Stimulated activated CD4-positive, alpha-beta T cell treated with anti-CD3 and anti-CD28 coated beads, Interleukin-1b, Interleukin-23, amount 100 ng/mL, for 24 hours (primary cell): ENCODE measurements at places on chromosomes 3 and 15.

DNA sequence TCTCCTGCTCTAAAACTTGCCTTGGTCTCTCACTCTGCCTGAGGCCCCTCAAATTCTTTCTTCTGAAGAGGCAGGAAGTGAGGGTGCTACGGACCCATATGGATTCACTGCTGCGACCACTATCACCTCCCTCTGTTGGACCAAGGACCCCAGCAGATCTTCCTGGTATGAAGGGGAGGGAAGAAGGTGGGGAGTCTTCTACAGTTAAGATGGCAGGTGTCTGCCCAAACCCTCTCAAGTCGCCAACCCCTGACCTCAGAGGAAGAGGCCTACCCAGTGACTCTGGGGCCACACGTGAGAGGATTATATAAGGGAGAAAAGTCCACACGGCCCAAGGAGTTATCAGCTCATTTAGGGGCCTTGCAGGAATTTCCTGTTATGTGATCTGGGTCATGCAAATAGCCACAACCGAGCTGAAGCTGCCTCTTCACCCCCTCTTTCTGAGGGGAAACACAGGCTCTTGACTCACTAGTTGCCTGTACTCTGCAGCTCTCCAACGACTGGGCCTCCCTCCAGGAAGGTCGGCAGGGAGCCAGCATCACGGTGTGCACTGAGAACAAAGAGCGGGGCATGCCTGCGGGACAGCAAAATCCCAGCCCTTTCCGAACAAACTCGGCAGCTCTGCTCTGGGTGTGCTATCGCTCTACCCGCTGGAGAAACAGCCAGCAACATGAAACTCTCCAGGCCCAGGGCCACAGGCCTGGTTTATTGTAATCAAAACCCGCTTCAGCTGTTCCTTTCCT, 116.0 kb downstream of the XXYLT1 start:
- DNase-seq = no peak

- peak; percentile 11 for DNase-seq
These were observed 103.0 kb upstream of the ARHGEF26 start for GRCh38 chr3:154018100-154018696.

GRCh38 chr3:104510131-104510849, 856.4 kb upstream of the ALCAM start:
- no peak for DNase-seq

DNA sequence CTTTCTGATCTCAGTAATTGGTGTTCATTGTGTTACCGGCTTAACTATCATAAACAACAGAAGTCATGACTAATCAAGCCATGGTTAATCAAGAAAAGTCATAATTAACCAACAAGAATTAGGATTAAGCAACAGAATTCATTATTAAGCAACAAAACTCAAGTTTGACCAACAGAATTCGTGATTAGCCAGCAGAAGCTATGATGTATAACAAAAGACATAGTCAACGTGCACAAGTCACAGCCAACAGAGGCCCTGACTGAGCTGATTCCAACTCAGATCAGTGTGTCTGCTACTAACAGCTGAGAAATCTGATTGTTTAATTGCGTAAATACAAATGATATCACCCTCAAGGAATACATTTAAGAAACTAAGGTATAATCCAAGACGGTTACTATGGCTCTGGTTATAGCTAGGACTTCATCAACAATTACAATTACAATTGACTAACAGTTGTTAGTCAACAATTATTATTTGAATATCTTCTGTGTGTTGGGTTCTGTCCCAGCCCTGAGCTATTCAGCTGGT, 67.7 kb downstream of the RARB start:
- DNase-seq = no peak

DNA sequence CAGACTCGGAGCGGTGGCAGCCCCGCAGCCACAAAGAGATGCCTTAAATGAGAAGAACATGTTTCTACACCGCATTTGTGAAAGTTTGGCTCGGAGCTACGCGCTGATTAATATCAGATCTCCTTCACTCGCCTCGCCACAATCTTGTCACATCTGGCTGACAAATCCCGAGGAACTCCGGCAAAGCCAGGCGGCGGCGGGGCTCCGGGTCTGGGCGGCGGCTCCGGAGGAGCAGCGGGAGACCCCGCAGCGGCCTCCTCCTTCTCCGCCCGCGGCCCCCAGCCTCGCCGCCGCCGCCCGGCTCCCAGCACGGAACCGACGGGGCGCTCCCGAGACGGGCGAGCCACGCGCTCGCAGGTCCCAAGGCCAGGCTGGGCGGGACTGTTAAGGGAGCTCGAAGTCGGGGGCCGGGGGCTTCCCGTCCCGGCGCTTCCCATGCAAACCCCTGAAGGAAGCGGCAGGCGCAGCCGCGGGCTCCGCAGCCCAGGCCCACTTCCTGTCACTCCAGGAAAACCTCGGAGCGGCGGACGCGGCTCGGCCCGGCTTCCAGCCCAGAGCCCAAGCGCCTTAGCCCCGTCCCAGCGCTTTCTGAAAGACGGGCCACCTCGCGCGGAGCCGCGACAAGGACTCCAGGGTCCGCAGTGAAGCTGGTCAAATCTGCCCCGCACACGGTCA, 1.2 kb downstream of the BNC1 start:
- no peak for DNase-seq

DNA sequence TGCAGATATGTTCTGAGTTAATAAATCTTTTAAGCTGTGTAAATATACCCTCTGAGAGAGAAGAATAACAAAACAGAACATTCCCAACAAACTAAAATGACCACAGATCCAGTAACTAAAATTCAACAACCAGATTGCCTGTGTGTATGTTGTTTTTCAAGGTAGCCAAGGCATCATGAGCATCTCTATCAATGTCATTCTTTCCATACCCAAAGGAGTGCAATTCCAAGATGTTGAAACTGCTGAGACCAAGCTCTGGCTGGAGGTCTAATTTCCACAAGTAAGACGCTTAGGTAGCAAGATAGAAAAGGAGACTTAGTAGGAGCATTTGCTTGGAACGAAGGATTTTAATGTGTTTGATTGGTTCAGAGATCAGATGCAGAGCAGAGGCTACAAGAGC, 276.3 kb downstream of the RBMS3 start:
- DNase-seq = no peak

- no peak for DNase-seq
These were observed 28.3 kb upstream of the AP4E1 start for GRCh38 chr15:50880206-50880605.

DNA sequence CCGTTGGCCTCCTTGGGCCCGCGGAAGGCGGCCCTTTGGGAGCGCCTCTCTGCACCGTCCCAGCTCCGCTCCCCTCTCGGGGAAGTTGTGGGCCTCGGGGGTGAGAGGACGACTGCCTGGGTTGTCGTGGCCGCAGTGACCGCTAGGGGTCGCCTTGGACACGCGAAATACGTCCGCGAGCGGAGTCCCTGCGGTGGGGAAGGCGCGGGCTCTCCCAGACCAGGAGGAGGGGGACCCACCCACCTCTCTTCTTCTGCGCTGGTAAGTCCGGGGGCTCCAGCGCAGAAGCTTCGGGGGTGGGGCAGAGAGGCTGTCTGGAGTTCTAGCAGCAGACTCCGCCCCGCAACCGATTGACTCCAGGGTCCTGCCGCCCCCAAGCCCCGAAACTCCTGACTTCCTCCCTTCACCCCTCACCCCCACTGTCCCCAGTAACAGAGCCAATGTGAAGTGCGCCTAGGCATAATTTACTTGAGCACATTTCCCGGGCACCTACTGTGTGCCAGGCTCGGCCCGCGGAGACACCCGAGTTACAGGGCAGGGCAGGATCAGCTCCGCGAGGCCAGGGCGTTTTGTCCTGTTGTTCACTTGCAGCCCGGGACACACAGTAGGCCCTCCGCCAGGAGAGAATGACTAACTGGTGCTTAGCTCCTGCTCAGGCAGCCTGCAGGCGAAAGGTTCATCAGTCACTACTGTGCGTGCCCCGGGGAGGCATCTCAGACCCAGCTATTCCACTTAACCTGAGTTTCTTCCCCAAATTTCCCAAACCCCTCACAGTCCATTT, 32.8 kb downstream of the DNASE1L3 start:
- peak; percentile 86 for DNase-seq

- no peak for DNase-seq
These were observed 7.4 kb downstream of the A4GNT start for GRCh38 chr3:138124706-138125355.

GRCh38 chr3:112333381-112334317, 693 bp downstream of the CD200 start:
- DNase-seq = no peak

DNA sequence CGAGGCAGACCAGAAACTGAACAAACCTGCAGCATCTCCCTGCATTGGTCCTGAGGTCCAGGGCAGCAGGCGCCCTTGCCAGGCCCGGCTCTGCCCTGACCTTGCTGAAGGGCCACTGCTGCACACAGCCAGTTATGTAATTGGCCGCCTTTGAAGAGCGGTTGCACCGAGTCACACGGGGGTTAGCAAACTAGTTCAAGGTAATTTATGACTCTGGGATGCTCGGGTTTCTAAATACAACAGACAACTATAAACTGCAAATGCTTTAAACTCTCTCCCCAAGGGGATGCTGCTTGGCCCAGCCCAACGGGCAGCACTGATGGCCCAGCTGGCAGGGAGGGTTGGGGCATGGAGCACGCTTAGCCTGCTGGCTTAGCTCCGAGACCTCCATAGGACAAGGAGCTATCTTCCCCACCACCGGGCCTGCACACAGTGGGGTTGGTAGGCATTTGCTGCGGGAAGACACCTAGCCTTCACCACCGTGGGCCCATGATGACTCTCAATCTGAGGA, 60.3 kb upstream of the IQSEC1 start:
- no peak for DNase-seq

DNA sequence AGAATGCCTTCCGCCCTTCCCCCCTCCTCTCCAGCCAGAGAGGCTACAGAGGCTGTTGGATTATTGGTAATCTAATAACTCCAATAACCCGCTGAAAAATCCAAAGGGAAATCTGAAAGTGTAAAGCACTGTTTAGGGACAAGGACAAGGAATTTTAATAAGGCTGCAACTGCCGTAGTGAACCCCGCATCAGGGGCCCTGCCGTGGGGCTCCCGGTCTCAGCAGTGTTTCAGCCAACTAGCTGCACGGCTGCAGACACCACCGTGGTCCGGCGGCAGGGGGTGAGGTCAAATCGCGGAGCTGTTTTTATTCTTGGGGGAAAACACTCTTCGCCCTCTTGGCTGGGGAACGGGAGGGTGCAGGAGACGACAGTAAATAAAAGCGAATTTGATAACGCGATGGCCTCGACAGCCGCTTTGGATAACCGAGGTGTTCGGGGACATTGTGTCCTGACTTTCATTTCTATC, 6.1 kb downstream of the BCL6 start:
- no peak for DNase-seq

- DNase-seq = no peak
These were observed 115.3 kb downstream of the KCNH8 start for GRCh38 chr3:19263606-19264005.

GRCh38 chr3:147407498-147408187, 1.3 kb upstream of the ZIC4 start:
- no peak for DNase-seq

- DNase-seq = no peak
These were observed 229.2 kb upstream of the ST8SIA2 start for GRCh38 chr15:92164327-92165000.

- no peak for DNase-seq
These were observed 34.9 kb downstream of the PPP1R2 start for GRCh38 chr3:195508185-195508584.

DNA sequence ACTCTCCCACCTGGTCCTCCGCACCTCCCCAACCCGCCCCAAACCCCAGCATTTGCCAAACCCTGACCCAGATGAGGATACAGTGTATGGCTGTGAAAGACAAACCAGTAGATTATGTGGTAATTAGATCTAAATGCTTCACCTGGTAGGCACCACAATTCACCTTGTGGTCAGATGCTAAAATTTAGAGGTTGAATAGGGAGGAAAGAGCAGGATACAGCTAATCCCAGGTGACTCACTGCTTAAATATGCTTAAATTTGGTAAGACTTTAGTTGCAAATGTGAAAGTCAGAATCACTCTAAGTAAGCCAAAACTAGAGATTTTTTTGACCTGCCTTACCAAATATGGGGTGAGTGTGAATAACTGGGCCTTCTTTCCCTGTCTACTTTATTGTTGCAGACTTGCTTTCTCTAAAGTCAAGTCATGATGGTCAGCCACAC, 105.5 kb downstream of the MME start:
- no peak for DNase-seq

DNA sequence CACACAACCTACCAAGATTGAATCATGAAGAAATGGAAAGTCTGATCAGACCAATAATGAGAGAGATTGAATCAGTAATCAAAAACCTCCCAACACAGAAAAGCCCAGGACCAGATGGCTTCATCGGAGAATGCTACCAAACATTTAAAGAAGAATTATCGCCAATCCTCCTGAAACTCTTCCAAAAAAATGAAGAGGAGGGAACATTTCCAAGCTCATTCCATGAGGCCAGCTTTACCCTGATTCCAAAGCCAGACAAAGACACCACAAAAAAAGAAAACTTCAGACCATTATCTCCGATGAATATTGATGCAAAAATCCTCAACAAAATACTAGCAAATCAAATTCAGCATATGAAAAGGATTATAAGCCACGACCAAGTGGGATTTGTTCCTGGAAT, 94.1 kb downstream of the SENP2 start:
- no peak for DNase-seq

GRCh38 chr15:101470548-101471239, 18.8 kb downstream of the PCSK6 start:
- no peak for DNase-seq

DNA sequence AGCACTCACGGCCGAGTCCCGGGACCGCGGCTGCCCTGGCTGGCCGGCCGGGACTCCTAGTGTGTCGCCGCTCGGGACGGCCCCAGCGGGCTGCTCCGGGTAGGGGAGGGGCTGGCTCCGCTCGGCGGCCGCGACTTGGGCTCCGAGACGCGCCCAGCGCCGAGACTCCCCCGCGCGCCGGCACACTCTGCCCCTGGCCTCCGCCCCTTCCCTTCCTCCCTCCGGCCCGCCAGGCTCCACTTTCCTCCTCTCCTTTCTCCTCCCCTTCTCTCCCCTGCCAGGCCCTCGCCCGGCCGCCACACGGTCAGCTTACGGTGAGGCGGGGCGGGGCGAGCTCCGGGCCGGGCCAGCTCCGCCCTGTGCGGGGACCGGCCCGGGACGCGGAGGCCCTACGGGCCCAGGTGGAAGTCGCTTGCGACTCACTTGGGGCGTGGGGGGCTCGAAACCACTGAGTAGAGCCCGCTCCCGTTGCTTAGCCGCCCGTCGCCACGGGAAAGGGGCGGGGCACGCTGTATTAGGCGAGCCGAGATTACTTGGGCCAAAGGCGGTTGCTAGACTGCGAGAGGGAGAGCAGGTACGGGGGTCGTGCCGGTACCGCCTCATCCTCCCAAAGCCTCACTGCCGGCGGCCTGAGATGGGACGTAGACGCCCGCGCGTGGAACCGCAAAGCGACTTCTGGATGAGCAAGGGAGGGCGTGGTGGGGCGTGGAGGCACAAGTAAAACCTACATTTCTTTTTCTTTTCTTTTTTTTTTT, at the start of gene ITGB5:
Gene ITGB5, minus strand, starts transcription at position 189 of the 755 bp plus-strand sequence. CDS start 365 bp downstream, outside the sequence.
- DNase-seq = no peak
